ENCODE measurements at places on chromosomes 7 and 10.

DNA sequence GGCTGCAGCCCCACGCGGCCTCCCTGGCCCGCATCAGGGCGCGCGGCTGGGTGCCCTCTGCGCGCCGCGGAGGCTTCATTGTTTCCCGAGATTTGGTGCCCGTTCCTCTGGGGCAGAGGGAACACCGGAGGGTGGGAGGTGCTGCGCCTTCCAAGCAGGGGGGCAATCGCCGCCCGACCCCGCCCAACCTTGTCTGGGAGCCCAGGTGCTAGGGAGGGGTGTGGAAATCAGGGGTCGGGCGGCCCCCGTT is 1.0 kb upstream of the NRP1 start:
- DNase-seq = no peak

DNA sequence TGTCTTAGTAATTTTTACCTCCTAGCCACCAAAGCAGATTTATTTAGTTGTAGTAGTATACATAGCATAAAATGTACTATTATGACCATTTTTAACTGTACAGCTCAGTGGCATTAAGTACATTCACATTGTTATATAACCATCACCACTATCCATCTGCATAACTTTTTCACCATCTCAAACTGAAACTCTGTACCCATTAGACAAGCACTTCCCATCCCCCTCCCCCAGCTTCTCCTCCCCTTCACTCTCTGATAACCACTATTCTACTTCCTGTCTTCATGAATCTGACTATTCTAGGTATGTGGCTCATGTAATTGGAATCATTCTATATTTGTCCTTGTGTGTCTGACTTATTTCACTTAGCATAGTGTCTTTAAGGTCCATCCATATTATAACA is 71.9 kb downstream of the MRPL32 start:
- no peak for DNase-seq

- no peak for DNase-seq
These were observed 49.3 kb downstream of the PRKAG2 start for GRCh38 chr7:151827620-151828019.

- DNase-seq = no peak
These were observed 30.0 kb downstream of the MAT1A start for GRCh38 chr10:80259405-80259871.

DNA sequence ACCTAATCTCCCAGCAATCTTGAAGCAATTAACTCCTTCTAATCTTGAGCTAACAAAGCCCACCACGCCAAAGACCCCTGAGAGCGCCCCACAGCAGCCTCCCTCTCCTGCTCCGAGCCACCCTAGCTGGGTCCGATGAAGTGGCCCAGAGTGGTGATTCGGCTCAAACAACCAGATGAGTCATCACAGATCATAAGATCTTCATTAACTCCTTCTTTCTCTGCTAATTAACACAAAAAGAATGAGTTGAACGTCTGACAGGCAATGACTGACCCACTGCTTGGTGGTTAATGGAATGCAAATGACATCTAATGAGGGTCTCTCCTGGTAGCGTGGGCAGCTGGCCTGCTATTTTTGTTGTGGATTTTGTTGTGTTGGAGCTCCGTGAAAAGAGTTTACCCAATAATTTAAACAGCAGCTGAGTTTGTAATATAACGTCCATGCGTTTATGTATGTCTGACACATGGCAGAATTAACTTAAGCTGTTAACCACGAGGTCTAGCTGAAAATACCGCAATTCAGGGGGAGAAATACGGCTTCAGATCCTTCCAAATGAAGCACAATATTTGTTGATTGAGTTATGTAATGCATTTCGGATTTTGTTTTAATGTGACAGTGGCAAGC is 161.4 kb downstream of the RAB11FIP2 start:
- DNase-seq = no peak

DNA sequence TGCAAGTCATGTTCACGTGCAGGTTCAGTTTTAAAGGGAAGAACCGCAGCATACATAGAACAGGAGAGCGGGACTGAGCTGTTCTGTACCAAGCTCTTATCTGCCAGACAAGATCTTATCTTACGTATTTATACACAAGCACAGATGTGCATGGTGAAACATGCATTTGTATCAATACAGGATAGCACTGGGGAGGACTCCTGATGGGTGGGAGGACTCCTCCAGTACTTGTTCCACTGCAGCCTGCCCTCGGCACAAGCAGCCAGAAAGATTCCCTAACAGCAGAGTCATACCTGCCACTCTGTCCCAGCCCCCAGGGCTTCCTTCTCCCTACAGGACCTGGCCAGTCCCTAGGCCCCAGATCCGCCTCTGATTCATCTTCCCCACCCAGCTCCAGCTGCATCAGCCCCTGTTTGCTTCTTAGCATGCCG is 13.2 kb upstream of the PRKCQ start:
- no peak for DNase-seq

DNA sequence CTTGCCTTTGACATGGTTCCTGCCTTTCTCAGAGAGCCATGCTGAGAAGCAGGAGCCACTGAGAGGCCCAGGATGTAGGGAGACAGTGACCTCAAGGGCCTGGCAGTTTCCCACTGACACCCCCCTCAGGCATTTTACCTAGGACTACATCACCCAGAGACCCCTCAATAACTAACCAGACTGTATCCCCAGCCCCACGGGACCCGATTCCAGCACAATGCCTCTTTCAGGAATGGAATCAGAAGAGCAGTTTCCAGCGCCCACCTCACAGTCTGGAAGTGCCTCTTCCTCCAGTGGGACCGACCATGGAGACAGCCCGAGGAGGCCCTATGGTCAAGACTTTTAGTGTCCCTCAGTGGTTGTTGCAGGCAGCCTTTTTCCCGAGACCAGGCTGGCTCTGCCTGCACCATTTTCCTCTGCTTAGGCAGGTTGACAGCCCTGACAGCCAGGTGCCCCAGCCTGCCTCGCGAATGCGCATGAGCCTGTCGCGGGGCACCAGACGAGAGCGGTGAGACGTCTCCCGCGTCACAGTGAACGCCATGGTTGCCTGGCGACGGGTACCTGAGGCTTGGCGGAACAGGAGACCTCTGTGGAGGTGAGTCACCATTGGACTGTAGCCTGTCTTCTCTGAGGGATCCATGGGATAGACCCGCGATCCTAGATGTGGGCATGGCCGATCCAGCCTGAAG is 28.4 kb upstream of the ZNF273 start:
- DNase-seq = no peak

GRCh38 chr7:51067757-51068156 is 248.9 kb downstream of the COBL start:
- peak; percentile 45 for DNase-seq

DNA sequence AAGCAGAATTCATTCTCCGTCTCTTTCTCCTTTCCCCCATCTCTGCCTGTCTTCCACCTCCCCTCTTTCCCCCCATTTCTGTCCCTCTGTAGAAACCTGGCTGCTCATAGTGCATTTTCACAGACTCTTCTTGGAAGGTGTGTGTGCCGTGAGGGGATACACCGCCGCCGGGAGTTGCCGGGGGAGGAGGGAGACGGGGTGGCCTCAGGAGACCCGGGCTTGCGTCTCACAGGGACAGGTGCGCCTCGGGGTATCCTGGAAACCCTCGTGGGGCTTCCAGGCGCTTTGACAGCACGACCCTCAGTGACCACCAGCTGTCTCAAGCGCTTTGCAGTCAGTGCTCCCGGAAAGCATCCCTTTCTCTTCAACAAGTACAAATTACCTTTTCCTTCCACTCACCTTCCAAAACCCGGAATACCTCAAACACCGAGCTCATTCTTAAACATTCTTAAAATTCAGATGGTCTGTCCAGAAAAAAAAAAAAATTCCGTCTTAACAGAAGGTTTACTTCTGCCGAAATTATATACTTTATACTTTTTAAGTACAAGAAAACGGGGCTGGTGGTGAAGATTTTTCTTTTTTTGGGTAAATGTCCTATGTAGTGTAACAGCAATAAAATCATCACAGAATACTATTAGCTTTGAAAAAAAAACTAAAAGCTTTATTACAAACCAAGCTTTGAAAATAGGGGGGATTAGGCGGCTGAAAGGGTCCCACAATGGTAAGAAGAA is 8.2 kb downstream of the EMX2 start:
- no peak for DNase-seq

- no peak for DNase-seq
These were observed 5.7 kb upstream of the PON2 start for GRCh38 chr7:95440394-95441038.

DNA sequence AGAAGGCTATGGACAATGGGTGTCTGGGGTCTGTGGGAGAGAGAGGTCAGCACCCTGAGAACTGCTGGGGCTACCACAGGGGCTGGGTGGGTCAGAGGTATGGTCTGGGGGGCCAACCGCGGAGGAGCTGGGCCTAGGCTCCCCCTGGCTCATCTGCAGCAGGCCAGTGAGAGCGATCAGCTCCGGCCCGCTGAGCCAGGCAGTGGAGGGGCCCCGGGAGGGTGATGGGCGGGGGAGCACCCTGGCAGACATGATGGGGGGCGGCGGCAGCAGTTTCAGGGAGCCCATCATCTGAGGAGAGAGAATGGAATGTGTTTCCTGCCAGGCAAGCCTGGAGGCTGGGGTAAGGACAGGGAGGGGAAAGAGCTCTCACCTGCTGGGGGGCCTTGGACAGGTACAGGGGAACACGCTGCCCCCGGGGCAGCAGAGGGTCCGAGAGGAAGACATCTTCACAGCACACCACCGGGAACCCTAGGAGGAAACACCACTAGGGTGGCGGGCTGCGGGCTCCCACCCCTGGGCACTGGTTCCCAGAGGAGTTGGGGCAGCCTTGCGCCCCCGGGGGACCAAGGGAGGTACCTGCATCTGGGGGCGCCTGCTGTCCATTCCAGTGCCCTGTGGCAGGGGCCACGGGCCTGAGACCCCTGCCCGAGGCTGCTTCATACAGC is 1.3 kb downstream of the SAP25 start:
- no peak for DNase-seq

GRCh38 chr10:71598621-71599055 is 120.9 kb downstream of the C10orf105 start:
- no peak for DNase-seq

- DNase-seq = no peak
These were observed 241.5 kb downstream of the WDR11 start for GRCh38 chr10:121092720-121093095.

DNA sequence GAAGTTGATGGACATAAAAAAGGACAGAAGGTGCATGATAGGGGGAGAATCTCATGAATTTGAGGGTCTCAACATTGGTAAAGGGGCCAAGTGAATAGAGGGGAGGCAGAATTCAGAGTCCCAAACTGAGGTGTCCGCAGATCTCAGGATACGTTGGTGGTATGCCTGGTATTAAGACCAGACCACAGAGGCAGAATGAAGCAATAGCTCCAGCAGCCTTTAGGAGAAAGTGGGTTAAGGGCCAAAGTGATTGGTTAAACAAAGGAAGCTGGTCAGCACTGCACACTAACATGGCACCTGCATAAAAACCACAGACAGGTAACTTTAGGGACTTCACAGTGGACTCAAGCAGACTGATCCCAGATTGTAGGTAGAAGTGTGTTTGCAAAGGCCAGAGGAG is 37.5 kb downstream of the MEST start:
- no peak for DNase-seq

- DNase-seq = no peak
These were observed 3.7 kb downstream of the NOD1 start for GRCh38 chr7:30474893-30475292.

DNA sequence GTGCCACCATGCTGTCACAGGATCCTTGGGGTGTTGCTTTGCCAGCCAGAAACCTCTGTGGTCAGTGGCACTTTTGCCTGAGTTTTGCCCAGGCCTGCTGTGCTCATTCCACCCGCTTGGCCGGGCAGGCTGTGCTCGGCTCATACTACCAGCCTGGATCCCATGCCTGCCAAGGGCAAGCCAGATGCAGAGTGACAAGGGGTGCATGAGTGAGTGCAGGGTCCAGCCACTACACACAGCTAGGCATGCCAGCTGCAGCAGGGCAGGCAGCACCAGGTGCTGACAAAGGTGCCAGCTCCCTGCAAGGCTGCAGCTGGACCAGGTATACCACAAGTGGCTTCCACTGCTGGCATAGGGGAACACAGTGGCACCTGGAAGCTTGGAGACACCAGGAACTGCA is 28.6 kb downstream of the C10orf67 start:
- no peak for DNase-seq

DNA sequence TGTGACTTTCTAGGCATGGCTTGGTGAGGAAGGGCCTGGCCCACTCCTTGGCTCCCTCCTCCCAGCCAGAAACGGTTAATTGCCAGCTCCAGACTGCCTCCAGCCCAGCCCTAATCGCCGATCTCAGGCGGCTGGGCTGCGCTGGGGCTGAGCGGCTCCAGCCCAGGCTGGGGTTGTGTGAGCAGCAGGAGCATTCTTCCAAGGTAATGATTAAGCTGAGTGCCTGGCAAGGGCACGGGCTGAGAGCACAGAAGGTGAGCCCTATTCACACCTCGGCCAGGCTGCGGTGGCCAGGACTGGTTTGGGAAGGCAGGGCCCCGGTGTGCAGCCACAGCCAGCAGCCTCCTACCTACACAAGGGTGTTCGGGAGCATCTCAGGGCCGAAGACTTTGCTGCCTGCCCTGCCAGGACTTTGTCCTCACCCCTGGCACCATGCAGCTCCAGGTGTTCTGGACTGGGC is at the start of gene TMEM72:
Gene TMEM72 (plus strand): TSS at position 257 of the 460 bp plus-strand sequence. CDS start 176 bp downstream, at position 433.
- DNase-seq = no peak

DNA sequence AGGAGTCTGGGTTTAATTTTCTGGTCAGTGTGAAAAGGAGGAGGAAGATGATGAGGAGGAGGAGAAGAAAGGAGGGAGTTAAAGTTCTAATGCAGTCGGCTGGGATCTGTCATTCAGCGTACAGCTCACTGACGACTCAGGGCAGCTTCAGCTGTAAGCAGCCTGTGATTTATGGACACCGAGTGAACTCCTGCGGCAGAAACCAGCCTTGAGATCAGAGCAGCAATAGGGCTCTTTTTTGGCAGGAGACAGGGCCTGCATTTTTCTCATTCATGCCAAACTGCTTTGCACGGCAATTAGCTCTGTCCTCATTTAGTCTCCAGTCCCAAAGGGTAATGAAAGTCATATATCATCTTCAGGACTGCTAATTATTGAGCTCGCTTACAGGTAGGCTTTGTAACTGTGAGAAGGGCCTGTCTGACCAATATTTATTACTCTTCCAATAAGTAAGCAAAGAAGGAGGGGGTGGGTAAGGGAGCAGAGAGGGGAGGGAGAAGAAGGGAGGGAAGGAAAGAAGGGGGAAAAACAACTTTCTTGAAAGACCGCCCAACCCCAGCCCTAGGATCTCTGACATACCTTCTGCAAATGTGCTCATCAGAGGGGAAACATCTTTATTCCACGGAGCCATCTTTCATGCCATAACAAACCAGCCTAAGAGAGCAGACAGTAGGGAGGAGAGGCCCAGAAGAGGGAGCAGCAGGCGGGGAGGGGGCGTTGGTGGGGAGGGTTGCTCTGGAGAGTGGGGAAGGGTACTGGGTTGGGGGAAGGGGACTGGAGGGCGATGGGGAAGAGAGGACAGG is 48.1 kb upstream of the COMTD1 start:
- no peak for DNase-seq

Data from SHP77 treated with DMSO at 0.1 percent for 48 hours (cell line).